A172 (cell line): ENCODE measurements at places on chromosomes 6 and 20. TPM values are rescaled to one million over a fixed set of nuclear protein-coding genes. Genes with fewer than 3 reads are reported as not detected.

Gene KCNQ2
- 0.31 and 0.36 TPM in 2 replicates for total RNA-seq

Gene SYCP2L
- total RNA-seq = 0.07 and 0.57 TPM in 2 replicates

Gene POM121L2
- not detected in 2 replicates for total RNA-seq

Gene CCDC170
- not detected in 2 replicates for total RNA-seq

Gene ZC2HC1B
- not detected in 2 replicates for total RNA-seq

Gene SLC17A1
- not detected in 2 replicates for total RNA-seq

Gene ZNF451
- total RNA-seq = 27.7 and 33.2 TPM in 2 replicates

Gene PET117
- total RNA-seq = 43.0 and 43.5 TPM in 2 replicates

Gene FAM83C
- 0.24 TPM in 1 of 2 replicates, not detected in the other for total RNA-seq

Gene SDC4
- total RNA-seq = 42.4 and 43.9 TPM in 2 replicates

Gene CALHM5
- 3.8 and 4.1 TPM in 2 replicates for total RNA-seq

Gene TREML1
- total RNA-seq = not detected in 2 replicates

Gene SYNDIG1
- 4.9 and 5.2 TPM in 2 replicates for total RNA-seq

Gene MCCD1
- total RNA-seq = not detected in 2 replicates

Gene MACROD2
- total RNA-seq = 0.02 and 0.46 TPM in 2 replicates

Gene MMP24
- 5.2 and 14.2 TPM in 2 replicates for total RNA-seq

Gene ZBTB22
- total RNA-seq = 7.6 and 8.8 TPM in 2 replicates

Gene JPH2
- total RNA-seq = 3.1 and 4.8 TPM in 2 replicates

Gene CST4
- total RNA-seq = not detected in 2 replicates

Gene HM13
- total RNA-seq = 58.2 and 67.9 TPM in 2 replicates

Gene RNF144B
- total RNA-seq = 0.60 and 1.3 TPM in 2 replicates

Gene HDDC2
- 95.8 and 113 TPM in 2 replicates for total RNA-seq

Gene F13A1
- not detected in 2 replicates for total RNA-seq

Gene RAD21L1
- total RNA-seq = 0.07 and 0.90 TPM in 2 replicates

Gene SLC52A3
- 0.03 and 0.22 TPM in 2 replicates for total RNA-seq

Gene CYP21A2
- 0.05 TPM in 1 of 2 replicates, not detected in the other for total RNA-seq

Gene MATN4
- total RNA-seq = not detected in 2 replicates

Gene SLC26A8
- not detected in 2 replicates for total RNA-seq

Gene TSBP1
- not detected in 2 replicates for total RNA-seq

Gene SPTLC3
- 1.5 and 3.8 TPM in 2 replicates for total RNA-seq

Gene LIN28B
- total RNA-seq = not detected in 2 replicates

Gene CGA
- total RNA-seq = not detected in 2 replicates
